NCI-H2171 treated with DMSO at 0.1 percent for 48 hours (cell line): ENCODE measurements at places on chromosomes 12 and 14.

DNA sequence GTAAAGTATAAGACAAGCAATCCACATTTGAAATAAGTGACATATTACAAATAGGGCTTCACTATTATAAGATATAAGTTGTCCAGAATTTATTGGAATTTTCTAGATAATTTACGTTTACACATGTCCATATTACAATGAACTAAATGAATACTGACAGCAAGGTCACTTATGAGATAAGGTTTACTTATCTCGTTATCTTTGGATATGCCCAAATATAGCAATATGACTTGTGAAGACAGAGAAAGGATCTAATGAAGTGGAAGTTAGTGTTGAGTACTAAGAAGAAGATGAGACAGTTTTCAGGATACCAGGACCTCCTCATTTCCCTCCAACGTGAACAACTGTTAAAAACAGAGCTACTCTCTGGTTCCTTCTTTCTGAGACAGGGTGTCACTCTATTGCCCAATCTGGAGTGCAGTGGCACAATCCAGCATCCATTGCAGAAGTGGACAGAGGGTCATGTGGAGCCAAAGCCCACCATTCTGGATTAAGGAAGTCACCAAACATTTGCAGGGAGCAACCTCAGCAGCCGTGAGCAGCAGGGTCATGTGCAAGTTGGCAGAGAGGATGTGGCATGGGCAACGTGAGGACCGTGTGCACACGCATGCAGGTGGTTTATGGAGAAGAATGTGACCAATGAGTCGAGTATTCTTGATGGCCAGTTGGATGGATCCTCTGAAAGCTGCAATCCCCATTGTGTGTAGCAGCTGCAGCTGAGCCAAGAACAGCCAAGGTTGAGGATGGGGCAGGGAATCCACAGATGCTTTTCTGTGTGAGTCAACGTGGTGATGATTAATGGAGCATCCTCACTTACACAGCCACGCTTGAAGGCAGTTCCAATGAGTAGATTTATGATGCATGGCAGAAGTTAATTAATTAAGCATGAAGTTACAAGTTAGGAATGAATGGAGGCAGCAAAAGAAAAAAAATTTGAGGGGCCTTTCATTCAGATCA lies 111.0 kb downstream of the BICD1 start:
- DNase-seq = peak; percentile 83

- DNase-seq = no peak
Measured at GRCh38 chr14:32421781-32422180, 92.7 kb downstream of the AKAP6 start.

DNA sequence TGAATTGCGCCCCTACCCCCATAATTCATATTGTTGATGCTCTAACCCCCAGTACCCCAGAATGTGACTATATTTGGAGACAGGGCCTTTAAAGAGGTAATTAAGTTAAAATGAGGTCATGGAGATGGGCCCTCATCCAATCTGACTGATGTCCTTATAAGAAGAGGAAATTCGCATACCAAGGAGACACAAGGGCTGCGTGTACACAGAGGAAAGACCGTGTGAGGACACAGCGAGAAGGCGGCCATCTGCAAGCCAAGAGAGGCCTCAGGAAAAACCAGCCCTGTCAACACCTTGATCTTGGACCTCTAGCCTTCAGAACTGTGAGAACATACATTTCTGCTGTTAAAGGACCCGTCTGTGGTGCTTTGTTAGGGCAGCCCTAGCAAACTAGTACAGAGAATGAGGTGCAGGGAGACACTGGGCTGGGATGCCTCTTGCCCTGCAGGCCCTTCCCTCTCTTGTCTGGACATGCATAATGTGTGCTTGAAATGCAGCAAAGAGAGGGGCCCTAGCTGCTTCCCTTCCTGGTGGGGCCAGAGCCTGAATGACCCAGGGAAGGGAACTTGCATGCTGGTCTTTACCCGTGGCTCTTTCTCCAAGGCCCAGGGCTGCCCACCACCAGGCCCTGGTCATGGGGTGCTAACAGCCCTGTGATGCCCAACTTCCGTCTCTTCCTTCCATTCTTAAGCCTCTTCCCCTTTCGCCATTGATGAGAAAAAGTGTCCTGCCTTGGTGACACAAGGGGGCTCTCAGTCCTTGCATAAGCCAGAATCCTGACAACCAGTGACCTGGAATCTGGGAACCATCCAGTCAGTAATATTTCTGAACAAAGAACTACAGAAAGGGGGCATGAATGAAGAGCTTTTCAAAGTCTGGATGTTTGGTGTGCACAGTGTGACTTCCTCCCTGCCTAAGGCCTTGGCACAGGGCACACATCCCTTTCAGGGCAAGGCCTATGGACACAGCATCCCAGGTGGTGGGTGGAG lies 50.0 kb upstream of the GPATCH2L start:
- DNase-seq = no peak

- DNase-seq = no peak
Measured at GRCh38 chr12:11564984-11565651, 84.4 kb upstream of the ETV6 start.

- DNase-seq = peak; percentile 49
Measured at GRCh38 chr12:122226366-122227125, 694 bp upstream of the DIABLO start.

- no peak for DNase-seq
Measured at GRCh38 chr14:99191395-99192027, 80.5 kb downstream of the BCL11B start.

DNA sequence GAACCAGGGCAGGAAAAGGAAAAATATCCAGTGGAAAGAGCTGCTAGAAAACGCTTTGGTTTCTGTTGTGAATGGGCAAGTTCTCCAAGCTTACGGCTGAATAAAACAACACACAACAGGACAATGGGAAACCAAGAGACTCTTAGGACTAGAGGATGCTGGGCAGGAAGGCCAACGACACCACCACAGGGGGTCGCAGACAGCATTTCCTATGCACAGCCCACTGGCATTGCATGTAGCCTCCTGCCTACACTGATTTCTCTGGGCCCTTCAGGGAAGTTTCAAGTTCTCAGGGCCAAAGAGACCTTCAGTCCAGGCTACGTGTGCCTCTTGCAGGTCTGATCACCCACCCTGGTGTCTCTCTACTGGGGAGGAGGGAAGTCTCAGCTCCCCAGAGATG lies 108.0 kb downstream of the RIMBP2 start:
- DNase-seq = no peak

DNA sequence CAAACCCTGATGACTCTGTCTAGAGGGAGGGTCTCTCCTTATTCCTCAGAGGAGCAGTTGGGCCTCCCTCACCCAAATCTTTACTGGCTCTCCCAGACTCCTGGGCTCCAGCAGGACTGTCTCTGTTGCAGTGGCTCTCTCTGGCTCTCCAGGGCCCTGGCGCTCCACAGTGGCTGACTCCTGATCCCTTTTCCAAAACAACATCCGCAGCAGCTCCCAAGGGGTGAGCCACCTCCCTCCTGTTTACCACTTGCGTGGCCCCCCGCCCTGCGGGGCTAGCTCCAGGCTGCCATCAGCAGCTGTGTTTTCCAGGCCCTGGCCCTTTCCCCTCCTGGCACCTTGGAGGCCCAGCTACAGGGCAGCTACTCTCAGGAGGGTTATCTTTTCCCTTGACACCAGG lies 123.5 kb downstream of the CALM1 start:
- peak; percentile 92 for DNase-seq

DNA sequence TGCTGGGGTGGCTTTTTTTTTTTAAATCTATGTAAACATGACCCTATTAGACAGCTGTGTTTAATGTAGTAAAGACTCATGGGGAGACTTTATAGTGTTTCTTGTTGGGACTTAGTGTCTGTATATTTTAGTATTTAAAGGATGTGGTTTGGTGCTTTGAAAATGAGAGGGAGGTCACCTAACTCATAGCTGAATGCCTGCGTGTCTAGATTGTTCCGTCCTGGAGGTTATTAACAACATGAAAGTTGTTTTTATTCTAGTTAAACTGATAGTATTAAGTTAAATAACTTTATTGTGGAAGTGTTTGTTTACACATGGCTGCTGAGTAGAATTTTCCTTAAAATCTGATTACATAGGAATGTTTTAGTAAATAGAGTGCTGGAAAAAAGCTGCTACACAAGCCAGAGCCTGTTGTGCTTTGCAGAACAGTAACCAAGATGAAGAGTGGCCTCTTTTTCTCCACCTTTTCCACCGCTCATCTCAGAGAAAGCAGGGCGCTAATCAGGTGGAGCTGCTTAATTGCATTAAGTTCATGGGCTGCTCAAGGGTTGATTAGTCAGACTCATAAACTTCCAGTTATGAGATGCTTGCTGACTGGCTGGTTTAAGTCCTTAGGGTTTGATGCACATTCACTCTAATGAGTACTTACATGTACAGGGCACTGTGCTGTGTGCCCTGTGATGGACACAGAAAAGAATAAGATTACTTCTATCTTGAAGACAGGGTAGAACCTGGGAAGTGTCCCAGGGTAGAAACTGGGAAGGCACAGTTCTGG lies 62.7 kb downstream of the FBXO34 start:
- DNase-seq = no peak

DNA sequence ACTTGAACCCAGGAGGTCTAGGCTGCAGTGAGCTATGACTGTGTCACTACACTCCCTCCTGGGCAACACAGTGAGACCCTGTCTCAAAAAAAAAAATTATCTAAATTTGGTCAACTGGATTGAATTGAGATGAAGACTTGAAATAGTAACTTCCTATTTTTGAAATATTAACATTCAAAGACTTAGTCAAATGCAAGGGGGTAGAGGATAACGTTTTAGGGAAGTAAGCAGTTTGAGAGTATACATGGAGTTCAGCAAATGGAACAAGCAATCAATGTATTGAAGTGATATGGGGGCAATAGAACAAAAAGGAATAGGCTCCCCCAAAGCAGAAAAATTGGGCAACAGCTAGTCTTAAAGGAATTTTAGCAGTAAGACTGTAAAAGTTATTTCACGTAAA lies 4.6 kb upstream of the MFAP5 start:
- DNase-seq = no peak

DNA sequence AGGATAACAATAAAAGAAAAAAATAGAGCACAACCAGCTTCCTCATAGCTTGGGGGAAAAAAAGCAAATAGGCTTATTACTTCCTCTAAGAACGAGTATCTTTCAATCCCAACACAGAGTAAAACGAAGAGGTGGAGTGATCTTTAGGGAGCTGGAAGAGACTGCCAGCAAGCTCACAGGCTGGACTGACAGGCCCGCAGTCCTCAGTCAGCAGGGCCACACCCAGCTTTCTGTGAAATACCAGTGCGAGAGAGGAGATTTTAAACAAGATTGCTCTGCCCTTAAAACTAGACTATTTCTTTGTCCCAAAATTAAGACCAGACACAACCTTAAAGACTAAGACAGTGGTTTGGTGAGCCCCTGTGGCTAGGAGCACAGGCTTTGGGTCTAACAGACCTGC lies 32.9 kb downstream of the SETD3 start:
- DNase-seq = no peak

DNA sequence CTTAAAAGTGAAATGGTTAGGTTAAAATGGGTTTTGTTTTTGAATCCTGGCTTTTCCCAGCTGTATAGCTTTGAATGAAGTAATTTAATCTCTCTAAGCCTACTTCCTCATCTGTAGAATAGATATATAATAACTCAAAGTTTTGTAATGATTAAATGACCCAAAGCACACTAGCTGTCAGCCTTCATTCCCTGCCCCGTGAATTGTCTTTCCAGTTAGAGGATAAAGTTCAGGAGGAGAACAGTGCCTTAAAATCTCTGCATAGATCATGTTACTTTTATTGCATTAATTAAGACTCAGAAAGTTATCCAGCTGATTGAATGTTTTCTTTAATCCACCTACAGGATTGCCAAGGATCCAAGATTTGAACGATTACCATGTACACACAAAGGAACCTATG lies 19.4 kb downstream of the FCF1 start:
- no peak for DNase-seq

GRCh38 chr14:62079038-62079437 lies 316.8 kb downstream of the SNAPC1 start:
- DNase-seq = no peak

- DNase-seq = peak; percentile 85
Measured at GRCh38 chr12:1594006-1594260, 448 bp downstream of the FBXL14 start.

DNA sequence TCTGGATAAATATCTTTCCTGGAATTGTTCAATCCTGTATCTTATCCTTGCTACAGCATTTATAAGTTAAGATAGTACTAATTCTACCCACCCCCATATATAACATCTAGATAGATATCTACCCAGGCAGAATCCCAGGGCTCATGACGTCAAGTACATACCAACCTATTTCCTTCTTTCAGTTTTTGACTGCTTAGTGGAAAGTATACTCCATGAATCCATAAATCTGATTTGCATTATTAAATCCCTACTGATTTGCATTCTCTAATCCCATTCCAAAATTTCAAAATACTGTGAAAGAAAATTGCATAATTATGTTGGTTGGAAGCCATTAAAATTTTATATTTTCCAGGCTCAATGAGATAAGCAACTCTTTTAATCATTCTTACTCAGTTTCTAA lies 111.7 kb downstream of the KITLG start:
- DNase-seq = no peak

DNA sequence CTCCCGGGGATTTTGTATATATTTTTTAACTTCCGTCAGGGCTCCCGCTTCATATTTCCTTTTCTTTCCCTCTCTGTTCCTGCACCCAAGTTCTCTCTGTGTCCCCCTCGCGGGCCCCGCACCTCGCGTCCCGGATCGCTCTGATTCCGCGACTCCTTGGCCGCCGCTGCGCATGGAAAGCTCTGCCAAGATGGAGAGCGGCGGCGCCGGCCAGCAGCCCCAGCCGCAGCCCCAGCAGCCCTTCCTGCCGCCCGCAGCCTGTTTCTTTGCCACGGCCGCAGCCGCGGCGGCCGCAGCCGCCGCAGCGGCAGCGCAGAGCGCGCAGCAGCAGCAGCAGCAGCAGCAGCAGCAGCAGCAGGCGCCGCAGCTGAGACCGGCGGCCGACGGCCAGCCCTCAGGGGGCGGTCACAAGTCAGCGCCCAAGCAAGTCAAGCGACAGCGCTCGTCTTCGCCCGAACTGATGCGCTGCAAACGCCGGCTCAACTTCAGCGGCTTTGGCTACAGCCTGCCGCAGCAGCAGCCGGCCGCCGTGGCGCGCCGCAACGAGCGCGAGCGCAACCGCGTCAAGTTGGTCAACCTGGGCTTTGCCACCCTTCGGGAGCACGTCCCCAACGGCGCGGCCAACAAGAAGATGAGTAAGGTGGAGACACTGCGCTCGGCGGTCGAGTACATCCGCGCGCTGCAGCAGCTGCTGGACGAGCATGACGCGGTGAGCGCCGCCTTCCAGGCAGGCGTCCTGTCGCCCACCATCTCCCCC lies 777 bp downstream of the ASCL1 start:
- DNase-seq = peak; percentile 75

DNA sequence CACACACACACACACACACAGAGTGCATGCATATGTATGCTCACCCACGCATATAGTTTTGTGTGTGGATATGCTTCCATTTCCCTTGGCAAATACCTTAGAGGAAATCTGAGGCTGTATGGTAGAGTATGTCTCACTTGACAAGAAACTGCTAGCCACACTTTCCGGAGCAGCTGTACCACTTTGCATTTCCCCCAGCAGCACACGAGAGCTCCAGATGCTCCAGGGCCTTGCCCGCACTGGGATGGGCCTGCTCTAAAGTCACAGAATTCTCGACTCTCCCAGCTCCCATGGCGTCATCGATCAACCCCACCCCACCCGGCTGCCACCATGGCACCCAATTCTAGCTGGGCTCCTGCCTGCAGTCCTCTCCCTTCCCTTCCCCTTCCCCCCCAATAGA lies 21.9 kb downstream of the CLMN start:
- peak; percentile 21 for DNase-seq

- no peak for DNase-seq
Measured at GRCh38 chr12:111186347-111186746, 182.5 kb downstream of the PHETA1 start.
